ENCODE measurements at places on chromosomes 2 and 18. TPM values are rescaled to one million over a fixed set of nuclear protein-coding genes. Genes with fewer than 3 reads are reported as not detected.

MAPK4 gene
- 0.16 TPM for total RNA-seq

ITPRID2 gene
- total RNA-seq: 56.8 TPM

IL1B gene
- 0.18 TPM for total RNA-seq

FOXD4L1 gene
- total RNA-seq: 0.64 TPM

TMEFF2 gene
- total RNA-seq: 0.15 TPM

THSD7B gene
- total RNA-seq: not detected

CAPN13 gene
- total RNA-seq: 0.15 TPM

LYG2 gene
- total RNA-seq: not detected

CD8B gene
- not detected for total RNA-seq

VWC2L gene
- total RNA-seq: not detected

MEIS1 gene
- total RNA-seq: 2.6 TPM

SULT1C4 gene
- not detected for total RNA-seq

RTP5 gene
- total RNA-seq: not detected

PDE1A gene
- 0.08 TPM for total RNA-seq

KLHL14 gene
- not detected for total RNA-seq

AMMECR1L gene
- total RNA-seq: 20.3 TPM

PIEZO2 gene
- total RNA-seq: 0.58 TPM

FEV gene
- not detected for total RNA-seq

TOGARAM2 gene
- total RNA-seq: 0.08 TPM

CHRND gene
- total RNA-seq: not detected

LHCGR gene
- total RNA-seq: not detected

KIF5C gene
- 0.41 TPM for total RNA-seq

CLEC4F gene
- not detected for total RNA-seq

TUBA4A gene
- total RNA-seq: 378 TPM

KLHL41 gene
- 0.30 TPM for total RNA-seq

KCNG2 gene
- not detected for total RNA-seq

ITGB1BP1 gene
- total RNA-seq: 162 TPM

INPP5D gene
- 0.49 TPM for total RNA-seq

MAP3K19 gene
- total RNA-seq: not detected

NT5DC4 gene
- not detected for total RNA-seq

KIAA2012 gene
- total RNA-seq: not detected

SAG gene
- not detected for total RNA-seq

CD302 gene
- 2.3 TPM for total RNA-seq

RAB17 gene
- 0.12 TPM for total RNA-seq

SPP2 gene
- total RNA-seq: not detected

FSHR gene
- total RNA-seq: not detected

SRSF7 gene
- 349 TPM for total RNA-seq

ESCO1 gene
- total RNA-seq: 9.0 TPM

Measured in A549 treated with CpdA at 1 μM for 4 hours (cell line).